Caki2 (cell line): ENCODE measurements at places on chromosomes 7 and 10.

DNA sequence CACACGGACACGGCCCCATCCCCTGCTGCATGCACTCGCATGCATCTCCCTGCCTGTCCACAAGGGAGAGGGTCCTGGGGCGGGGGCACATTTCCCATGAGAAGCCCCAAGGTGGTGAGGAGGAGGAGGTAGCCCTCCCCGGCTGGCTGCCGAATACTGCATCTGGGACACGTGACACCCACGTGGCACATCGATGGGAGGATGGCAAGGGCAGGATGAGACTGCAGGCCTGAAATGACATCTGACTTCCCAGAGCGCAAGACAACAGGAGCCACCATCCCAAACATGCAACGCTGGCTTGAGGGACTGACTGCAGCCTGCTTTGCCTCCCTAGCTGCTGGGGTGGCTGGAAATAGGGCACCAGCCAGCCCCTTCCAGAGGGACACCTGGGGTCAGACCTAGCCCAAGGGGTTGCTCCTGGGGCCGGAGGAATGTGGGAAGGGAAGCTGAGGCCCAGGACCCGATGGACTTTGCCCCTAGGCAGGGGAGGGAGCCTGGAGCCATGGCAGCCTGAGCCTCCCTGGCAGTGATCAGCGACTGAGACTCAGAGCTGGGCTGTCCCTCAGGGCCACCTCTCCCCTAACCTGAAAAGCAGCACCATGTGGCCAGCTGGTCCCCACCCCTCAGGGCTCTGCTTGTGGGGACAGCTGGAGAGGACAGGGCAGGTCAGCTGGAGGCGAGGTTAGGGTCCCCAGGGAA, 16.1 kb downstream of the BUD23 start:
- DNase-seq: no peak

DNA sequence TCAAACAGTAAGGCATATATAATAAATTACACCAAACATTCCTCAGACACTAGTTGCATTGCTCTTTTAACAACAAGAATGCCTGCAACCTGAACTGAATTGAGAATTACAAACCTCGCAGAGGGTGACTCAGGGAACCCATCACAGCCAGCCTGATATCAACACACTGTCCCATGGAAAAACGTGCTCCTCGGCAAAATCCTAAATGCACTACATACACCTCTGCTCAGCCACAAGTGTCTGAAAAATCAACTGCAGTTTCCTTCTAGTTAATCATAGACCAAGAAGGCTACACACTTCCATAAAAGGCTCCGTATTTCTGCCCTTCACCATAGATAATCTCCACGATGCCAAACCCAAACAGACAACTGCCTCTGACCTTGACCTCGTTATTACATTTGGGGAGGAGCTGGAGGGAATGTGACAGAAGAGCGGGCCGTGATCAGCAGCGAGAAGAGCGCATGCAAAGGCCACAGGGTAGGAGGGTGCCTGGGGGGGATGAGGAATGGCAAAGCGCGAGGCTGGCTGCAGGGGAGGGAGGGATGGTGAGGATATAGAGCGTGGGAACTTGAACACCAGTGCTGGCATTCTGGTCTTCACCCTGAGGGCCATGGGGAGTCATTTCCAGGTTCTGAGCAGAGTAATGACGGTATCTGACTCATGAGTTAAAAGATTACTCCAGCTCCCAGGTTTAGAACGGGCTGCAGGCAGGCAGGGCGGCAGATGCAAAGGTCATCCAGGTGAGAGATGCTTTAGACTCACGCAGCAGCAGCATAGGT, 201.9 kb upstream of the FRMD4A start:
- peak; percentile 95 for DNase-seq

- DNase-seq: no peak
These were observed 9.1 kb upstream of the XPNPEP1 start for GRCh38 chr10:109932391-109932790.

DNA sequence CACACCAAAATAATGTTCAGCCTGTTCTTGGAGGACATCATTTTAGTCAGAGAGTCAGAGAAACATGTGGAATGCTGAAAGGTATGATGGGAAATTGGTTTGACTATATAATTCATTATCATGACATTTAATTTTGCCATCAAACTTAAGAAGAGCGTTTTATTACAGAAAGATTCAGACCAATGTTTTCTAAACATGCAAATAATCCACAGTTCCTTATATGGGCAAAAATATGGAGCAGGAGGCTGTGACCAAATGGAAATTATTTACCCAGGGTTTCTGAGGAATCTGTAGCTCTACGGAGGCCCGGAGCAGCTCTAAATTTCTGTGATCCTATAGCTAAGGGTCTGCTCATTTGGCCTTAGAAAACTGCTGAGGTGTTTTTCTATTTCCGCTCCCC, 33.2 kb downstream of the LAMB4 start:
- no peak for DNase-seq
